ENCODE measurements at places on chromosomes 2 and 18. TPM values are rescaled to one million over a fixed set of nuclear protein-coding genes. Genes with fewer than 3 reads are reported as not detected.

The PTH2R gene
- not detected for total RNA-seq

The SP140 gene
- total RNA-seq, result 142 TPM

The ANXA4 gene
- total RNA-seq, result 66.6 TPM

The ZDBF2 gene
- total RNA-seq, result 9.4 TPM

The TLX2 gene
- total RNA-seq, result 1.3 TPM

The UGT1A4 gene
- not detected for total RNA-seq

DNA sequence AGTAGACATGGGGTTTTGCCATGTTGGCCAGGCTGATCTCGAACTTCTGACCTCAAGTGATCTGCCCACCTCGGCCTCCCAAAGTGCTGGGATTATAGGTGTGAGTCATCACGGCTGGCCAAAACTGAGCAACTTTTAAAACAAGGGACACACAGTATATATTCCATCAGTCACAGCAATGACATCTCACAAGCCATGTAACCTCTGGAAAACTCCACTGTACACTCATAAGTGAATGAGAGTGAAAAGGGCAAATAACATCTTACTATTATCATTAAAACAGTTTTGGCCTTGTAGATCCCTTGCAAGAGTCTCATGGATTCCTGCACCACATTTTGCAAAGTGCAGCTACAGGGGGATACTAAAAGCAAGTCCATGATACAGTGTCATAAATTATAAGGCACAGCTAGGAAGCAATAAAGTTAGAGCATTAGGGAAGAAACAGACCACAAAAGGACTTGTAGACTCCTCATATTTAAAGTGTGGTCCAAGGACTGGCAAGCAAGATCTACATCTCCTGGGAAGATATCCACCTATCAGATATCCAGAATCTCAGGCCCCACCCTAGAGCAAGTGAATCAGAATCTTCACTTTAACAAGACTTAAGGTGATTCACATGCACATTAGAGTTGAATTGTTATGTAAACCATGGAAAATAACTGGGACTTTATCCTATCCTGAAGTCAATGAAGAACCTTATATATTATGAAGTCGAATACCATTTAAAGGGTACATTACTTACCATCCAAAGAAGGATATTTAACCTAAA is 5.7 kb downstream of the SMC6 start:
- peaks cover 27% of the 10 kb centered on the region for H3K36me3 ChIP-seq
- H3K27me3 ChIP-seq, result no peaks in the 10 kb centered on the region
- no peak overlapping the region for H3K4me3 ChIP-seq

- no peaks in the 10 kb centered on the region for H3K4me1 ChIP-seq
- no peaks in the 10 kb centered on the region for H3K27me3 ChIP-seq
- H3K4me3 ChIP-seq, result no peak overlapping the region
Measured at GRCh38 chr2:150832686-150833085, 345.2 kb upstream of the RND3 start.

- H3K4me3 ChIP-seq, result peak overlapping the region; percentile 82
- DNase-seq, result no peak
- H3K27ac ChIP-seq, result peak overlapping the region; percentile 99
- no peaks in the 10 kb centered on the region for H3K27me3 ChIP-seq
Measured at GRCh38 chr2:85851253-85852151, 37.3 kb downstream of the ST3GAL5 start.

DNA sequence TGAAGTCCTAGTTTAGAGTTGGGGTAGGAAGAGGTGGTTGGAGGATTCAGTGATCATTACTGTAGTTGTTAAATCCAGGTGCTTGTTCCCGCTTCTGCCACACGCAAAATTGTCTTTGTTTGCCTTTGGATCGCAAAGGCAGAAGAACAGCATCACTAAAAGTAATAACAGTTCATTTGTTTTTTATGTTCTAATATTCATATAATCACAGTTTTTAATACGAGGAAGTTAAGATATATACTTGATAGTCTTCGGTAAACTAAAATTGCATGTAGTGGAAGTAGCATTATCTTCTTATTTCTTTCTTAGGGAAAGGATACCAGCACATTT is 365 bp downstream of the NDUFB3 start:
- DNase-seq, result no peak
- peaks cover 6% of the 10 kb centered on the region for H3K36me3 ChIP-seq
- peak overlapping the region; percentile 91 for H3K4me3 ChIP-seq
- H3K27me3 ChIP-seq, result no peaks in the 10 kb centered on the region
- H3K4me1 ChIP-seq, result peaks cover 50% of the 10 kb centered on the region

- DNase-seq, result no peak
- H3K36me3 ChIP-seq, result no peaks in the 10 kb centered on the region
- H3K4me3 ChIP-seq, result no peak overlapping the region
- no peaks in the 10 kb centered on the region for H3K4me1 ChIP-seq
- H3K27me3 ChIP-seq, result no peaks in the 10 kb centered on the region
- no peak overlapping the region for H3K27ac ChIP-seq
Measured at GRCh38 chr18:5527603-5528002, 16.2 kb downstream of the EPB41L3 start.

GRCh38 chr2:121055088-121055487 is 229.9 kb downstream of the TFCP2L1 start:
- no peaks in the 10 kb centered on the region for H3K36me3 ChIP-seq
- no peak overlapping the region for H3K27ac ChIP-seq
- no peaks in the 10 kb centered on the region for H3K4me1 ChIP-seq
- no peak overlapping the region for H3K4me3 ChIP-seq
- no peaks in the 10 kb centered on the region for H3K27me3 ChIP-seq
- no peak for DNase-seq

- no peaks in the 10 kb centered on the region for H3K4me1 ChIP-seq
- H3K27me3 ChIP-seq, result no peaks in the 10 kb centered on the region
- no peak for DNase-seq
- H3K27ac ChIP-seq, result no peak overlapping the region
- H3K36me3 ChIP-seq, result no peaks in the 10 kb centered on the region
- H3K4me3 ChIP-seq, result no peak overlapping the region
Measured at GRCh38 chr2:133591164-133591563, 22.9 kb upstream of the NCKAP5 start.

- no peak overlapping the region for H3K4me3 ChIP-seq
- DNase-seq, result no peak
- H3K36me3 ChIP-seq, result no peaks in the 10 kb centered on the region
- H3K27me3 ChIP-seq, result peaks cover 7% of the 10 kb centered on the region
- peaks cover 6% of the 10 kb centered on the region for H3K4me1 ChIP-seq
Measured at GRCh38 chr18:68738564-68738963, 23.7 kb upstream of the TMX3 start.

DNA sequence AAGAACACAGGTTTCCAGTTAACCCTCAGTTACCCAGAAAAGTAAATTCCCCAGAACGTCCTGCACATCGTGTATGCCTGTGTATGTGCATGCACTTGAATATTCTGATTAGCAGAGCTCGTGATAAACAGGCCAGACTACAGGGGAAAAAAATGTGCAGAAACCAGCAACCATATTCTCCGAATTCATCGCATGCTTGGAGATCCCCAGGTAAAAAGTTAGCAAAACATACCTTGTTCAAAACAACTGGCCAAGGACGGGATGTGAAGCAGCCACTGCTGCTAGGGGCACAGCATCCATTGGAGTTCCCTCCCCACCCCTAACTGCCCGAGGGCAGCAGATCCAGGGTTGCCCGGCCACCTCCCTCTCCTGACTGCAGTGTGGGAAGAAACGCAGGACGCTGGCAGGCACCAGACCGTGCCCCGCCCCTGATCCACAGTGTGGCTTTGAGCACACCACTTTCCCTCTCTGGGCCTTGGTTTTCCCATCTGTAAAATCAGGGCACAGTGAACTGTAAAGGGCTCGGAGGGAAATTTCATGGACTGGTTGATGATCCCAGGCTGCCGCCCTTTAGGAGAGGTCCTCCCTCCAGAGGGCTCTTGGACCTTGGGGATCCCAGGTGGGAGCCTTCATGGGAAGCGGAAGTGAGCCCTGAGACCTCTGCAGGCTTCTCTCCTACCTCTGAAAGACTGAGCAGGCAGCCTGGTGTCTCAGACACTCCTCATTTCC is 11.9 kb upstream of the ARID5A start:
- H3K4me1 ChIP-seq, result peaks cover 82% of the 10 kb centered on the region
- H3K27me3 ChIP-seq, result no peaks in the 10 kb centered on the region
- no peaks in the 10 kb centered on the region for H3K36me3 ChIP-seq
- H3K27ac ChIP-seq, result peak overlapping the region; percentile 75
- peak; percentile 71 for DNase-seq

DNA sequence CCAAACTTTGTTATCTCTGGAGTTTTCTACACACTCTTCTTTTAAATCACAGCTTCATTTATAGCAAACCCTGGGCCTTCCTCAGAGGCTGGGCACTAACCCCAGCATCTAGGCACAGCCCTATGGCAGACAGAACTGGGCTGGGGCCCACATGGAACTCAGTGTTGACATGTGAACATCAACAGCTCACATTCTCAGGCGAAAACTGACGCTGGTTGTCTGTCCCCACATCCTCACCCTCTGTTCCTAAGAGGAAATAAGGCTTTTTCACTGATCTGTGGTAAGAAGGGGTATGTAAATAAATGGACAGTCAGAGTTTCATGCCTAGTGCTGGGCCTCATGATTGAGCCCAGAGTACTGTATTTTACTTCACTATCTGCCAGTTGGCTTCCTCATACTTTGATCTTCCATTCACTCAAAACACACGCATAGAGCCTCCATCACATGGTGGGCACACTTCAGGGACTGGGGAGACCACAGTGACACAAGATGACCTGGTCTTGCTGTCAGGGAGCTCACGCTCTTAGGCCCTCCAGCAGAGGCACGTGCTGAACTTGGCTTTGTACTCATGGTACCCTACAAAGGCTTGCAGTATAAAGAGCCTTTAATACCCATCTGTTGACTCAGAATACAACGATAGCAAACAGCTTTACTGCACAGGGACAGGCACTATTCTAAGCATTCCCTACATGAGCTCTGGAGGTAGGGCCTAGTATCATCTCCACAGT is 43.0 kb downstream of the EFEMP1 start:
- no peaks in the 10 kb centered on the region for H3K36me3 ChIP-seq
- no peaks in the 10 kb centered on the region for H3K27me3 ChIP-seq
- no peak overlapping the region for H3K27ac ChIP-seq

DNA sequence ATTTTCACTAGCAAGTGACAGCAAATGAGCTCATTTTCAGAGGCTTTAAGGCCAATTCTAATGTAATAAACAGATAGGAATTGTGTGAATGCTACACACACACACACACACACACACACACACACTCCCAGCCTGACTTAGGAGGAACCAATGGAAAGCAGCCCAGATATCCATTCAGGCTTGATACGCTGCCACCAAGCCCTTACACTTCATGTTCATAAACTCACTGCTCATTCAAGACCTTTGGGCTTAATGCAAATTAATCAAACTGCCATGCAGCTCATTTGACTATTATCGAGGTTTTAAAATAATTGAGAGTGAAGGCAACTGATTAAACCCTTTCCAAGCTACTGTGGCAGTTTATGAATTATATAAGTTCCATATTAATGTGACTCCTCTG is 298.9 kb upstream of the NCKAP5 start:
- H3K36me3 ChIP-seq, result no peaks in the 10 kb centered on the region
- peaks cover 12% of the 10 kb centered on the region for H3K27me3 ChIP-seq
- no peak for DNase-seq
- no peak overlapping the region for H3K27ac ChIP-seq

DNA sequence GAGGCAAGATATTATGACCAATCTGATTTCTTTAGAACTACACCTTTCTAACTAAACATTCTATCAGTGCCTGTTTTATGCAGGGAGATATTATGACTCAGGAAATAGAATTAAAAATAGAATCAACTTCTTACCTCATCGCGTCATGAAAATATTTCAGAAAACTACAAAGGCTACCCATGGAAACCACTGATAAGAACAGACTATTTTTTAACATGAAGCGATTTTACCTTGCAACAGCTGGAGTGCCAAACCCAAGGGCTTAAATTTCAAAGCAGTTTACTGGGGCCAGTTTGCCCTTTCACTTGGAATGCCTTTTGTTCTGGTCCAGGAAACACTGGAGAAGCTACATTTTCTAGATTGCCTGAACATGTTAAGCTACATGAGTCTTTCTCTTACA is 304.8 kb upstream of the CCDC68 start:
- H3K36me3 ChIP-seq, result no peaks in the 10 kb centered on the region
- H3K4me3 ChIP-seq, result no peak overlapping the region
- H3K27ac ChIP-seq, result no peak overlapping the region
